ENCODE measurements at places on chromosomes 4 and X.

GRCh38 chr4:183445097-183445428 is 627 bp downstream of the CDKN2AIP start:
- DNase-seq = no peak

DNA sequence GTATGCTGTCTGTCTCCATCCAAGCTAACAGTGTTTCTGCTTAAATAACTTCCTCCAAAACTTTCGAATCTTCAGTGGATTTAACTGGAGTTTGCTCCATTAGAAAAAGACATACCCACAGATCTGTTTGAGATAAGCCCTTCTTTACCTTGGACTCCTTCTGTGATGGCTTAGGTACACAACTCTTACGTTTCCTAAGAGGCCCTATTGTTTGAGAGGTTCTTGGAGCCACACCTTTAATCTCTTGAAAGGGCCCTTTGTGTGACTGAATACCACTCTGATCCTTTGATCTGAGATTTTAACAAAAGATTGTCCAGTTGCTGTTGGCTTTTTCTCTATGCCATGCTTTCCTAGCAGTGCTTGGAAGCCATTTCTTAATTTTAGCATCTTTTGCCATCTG is 92.5 kb downstream of the AKAP4 start:
- no peak for DNase-seq

GRCh38 chrX:49106930-49107329 is 16.6 kb downstream of the GPKOW start:
- no peak for DNase-seq

DNA sequence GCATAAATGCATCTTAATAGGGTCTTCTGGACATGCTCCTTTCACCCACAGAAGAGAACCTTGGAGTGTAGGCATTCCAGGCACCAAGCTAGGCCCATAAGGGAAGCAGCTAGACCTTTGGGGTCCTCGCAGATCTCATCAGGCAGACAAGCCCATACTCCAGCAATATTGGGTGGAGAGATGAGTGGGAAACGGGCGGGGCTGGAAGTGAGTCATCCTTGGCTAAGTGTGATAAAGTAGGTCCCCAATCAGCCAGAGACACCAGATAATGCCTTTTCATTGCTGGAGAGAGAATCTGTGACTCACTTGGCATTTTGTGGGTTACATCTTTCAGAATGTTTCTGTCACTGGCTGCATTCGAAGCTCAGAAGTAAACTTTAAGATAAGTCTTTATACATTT is 133.3 kb upstream of the MBNL3 start:
- DNase-seq = peak; percentile 58

GRCh38 chr4:37562592-37562991 is 123.6 kb downstream of the RELL1 start:
- DNase-seq = no peak

GRCh38 chrX:38891641-38892413 is 90.6 kb downstream of the MID1IP1 start:
- DNase-seq = no peak

- no peak for DNase-seq
Measured at GRCh38 chr4:11598591-11598990, 169.9 kb upstream of the HS3ST1 start.

DNA sequence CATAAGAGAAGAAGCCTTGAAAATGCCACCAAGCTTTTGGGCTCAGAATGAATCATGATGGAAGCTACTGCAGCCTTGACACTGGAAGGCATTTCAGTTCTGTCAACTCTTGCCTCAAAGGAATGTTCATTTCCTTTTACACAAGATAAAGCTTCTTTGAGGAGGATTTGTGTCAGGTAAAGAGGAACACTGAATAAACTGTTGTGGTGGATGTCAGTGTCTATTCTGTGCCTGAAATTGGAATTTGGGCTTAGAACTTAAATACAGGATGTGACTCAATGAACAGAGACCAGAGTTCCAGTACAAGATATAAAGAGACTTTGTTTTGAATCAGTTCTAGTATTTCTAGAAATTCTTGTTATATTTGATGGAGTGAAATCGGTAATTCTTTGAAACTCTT is 313.2 kb downstream of the PACRGL start:
- no peak for DNase-seq

DNA sequence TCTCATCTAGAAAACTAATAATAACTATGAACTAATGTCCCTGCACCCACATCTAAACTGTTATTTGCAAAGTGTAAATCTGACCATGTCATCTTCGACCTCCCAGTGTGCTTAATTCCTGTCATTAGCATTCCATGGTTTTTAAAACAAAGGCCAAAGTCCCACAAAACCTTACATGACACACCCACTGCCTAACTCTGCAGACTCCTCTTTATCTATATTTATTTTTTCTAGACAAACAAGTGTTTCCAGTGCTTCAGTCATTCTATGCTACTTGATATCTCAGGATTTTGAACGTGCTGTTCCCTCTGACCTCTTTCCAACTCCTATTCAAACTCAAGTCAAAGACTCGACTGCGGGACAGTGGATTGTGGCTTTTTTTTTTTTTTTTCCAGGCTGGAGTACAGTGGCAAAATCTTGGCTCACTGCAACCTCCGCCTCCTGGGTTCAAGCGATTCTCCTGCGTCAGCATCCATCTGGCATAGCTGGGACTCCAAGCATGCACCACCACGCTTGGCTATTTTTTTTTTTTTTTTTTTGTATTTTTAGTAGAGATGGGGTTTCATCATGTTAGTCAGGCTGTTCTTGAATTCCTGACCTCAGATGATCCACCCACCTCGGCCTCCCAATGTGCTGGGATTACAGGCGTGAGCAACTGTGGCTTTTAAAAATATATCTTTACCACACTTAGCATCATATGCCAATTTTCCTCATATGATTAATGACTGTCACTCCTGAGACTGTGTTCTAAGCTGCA is 1511.0 kb downstream of the ARAP2 start:
- DNase-seq = no peak

- DNase-seq = no peak
Measured at GRCh38 chr4:31807036-31807435, 1086.9 kb downstream of the PCDH7 start.
